ENCODE measurements at places on chromosomes 6 and 20.

GRCh38 chr20:57664924-57665588, 44.8 kb downstream of the PMEPA1 start:
- DNase-seq: no peak

GRCh38 chr6:28142446-28142845, 763 bp downstream of the ZKSCAN8 start:
- no peak for DNase-seq

- DNase-seq: no peak
Observed at GRCh38 chr6:134378426-134378825, 60.5 kb upstream of the SGK1 start.

GRCh38 chr6:155519176-155519738, 63.6 kb upstream of the NOX3 start:
- no peak for DNase-seq

- DNase-seq: no peak
Observed at GRCh38 chr6:164085091-164086075, 670.9 kb downstream of the QKI start.

DNA sequence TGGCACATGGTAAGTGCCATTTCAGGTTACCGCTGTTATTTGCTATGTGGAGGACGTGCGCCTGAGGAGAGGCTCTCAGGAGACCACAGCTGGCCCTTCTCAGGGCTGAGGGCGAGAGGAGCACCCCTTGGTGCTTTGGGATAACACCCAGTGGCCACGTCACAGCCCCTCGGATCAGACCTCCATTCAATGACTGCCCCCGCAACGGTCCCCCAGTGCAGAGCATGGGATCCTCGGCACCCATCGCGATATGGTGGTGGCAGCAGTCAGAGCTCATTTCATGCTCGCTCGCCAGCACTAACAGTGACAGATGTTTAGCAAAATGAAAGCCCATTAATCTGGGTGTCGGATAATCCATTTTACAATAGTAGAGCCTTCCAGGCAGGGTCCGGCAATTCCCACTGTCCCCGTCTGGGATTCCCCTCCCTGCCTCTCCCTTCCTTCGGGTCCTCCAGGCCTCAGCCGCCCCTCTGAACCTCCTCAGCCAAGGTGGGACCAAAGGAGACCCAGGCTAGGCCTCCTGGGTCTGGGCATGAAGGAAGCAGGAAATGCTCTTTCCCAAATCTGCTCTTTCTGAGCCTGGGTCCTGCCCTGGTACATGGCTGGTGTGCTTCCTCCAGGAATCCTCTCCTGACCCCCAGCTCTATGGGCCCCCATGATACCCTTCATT, 117.1 kb downstream of the GRM4 start:
- no peak for DNase-seq

GRCh38 chr6:105897131-105897530, 189.0 kb upstream of the PRDM1 start:
- no peak for DNase-seq

DNA sequence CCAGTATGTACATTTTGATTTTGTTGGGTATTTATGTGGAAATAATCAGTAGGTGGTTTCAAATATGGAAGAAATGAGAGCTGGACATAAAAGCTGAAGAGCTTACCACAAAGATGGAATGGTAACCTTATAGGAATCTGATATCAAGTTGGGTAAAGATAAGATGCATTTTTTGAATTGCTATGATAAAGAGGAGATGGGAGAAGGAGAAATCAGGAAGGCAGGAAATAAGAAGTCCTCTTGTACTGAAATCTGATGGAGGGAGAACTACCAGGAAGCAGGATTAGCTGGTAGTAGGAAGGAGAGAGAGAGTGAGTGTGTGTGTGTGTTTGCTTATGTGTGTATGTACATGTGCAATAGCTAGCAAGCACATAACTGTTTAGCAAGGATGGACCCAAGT, 468.4 kb downstream of the PHF3 start:
- no peak for DNase-seq

DNA sequence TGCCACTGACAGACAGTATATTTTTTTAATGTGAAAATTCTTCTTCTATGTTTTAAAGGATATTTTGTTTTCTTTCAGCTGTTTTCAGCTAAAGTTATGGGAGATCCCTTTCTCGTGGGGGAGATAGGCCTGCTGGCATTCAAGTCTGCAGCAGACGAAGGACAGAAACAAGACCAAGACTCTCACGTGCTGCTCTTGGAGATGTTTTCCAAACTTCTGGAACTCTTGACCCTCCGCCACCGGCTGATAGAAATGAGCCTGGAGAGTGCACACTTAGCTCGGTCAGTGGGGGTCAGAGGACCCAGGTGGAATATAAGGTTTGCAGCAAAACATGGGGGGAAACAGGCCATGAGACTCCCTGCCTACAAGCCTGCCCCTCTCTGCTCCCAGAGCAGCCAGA, 120.5 kb downstream of the CD164 start:
- DNase-seq: no peak

- no peak for DNase-seq
Observed at GRCh38 chr6:142376115-142376514, 74.3 kb downstream of the ADGRG6 start.

All from activated CD4-positive, CD25-positive, alpha-beta regulatory T cell treated with anti-CD3 and anti-CD28 coated beads, Interleukin-2, amount 50 U/mL, for 16 hours (primary cell).